Effector memory CD8-positive, alpha-beta T cell (primary cell): ENCODE measurements at places on chromosomes 2 and 18.

DNA sequence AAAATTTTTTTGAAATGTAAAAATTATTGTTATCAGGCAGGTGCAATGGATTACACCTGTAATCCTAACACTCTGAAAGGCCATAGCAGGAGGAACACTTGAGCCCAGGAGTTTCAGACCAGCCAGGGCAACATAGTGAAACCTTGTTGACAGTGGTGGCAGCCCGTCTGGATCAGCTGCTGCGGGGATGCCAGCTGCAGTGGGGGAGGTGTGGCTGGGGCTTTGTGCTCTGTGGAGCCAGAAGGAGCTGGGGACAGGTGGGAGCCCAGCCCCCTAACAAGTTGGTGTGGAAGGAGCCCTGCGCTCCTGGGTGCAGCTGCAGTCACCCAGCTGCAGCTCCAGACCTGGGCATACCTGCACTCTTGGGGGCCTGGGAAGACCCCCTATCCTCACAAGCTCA is 182.4 kb upstream of the MC4R start:
- no peaks in the 10 kb centered on the region for H3K27me3 ChIP-seq
- DNase-seq: no peak
- H3K4me3 ChIP-seq: no peak overlapping the region
- H3K27ac ChIP-seq: no peak overlapping the region
- no peaks in the 10 kb centered on the region for H3K4me1 ChIP-seq

DNA sequence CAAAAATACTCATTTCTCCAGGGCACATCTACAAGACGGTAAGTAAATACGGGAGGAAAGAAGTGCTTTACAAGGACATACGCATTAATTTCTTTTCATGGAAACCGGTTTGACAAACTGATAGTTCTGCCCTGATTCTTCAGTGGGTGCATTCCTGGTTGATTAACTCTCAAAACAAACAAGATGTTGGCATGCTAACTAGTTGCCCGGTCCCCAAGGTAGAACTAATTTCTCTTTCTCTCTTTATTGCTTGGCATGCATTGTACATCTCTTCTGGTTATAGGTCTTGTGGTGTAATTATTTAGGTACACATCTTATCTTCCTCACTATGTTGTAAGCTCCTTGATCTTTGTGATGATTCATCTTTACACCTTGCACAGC is 46.9 kb upstream of the SPATS2L start:
- no peaks in the 10 kb centered on the region for H3K36me3 ChIP-seq
- peaks cover 25% of the 10 kb centered on the region for H3K27me3 ChIP-seq
- no peak for DNase-seq
- H3K4me3 ChIP-seq: no peak overlapping the region

- H3K4me1 ChIP-seq: peaks cover 29% of the 10 kb centered on the region
- peaks cover 7% of the 10 kb centered on the region for H3K36me3 ChIP-seq
- no peak for DNase-seq
- no peak overlapping the region for H3K4me3 ChIP-seq
- no peaks in the 10 kb centered on the region for H3K27me3 ChIP-seq
These were observed 50.8 kb downstream of the PIAS2 start for GRCh38 chr18:46866523-46866922.

- H3K27me3 ChIP-seq: peaks cover 27% of the 10 kb centered on the region
- no peak overlapping the region for H3K4me3 ChIP-seq
- DNase-seq: no peak
- no peaks in the 10 kb centered on the region for H3K4me1 ChIP-seq
- no peak overlapping the region for H3K27ac ChIP-seq
These were observed 88.6 kb upstream of the ZNF532 start for GRCh38 chr18:58776084-58776483.

DNA sequence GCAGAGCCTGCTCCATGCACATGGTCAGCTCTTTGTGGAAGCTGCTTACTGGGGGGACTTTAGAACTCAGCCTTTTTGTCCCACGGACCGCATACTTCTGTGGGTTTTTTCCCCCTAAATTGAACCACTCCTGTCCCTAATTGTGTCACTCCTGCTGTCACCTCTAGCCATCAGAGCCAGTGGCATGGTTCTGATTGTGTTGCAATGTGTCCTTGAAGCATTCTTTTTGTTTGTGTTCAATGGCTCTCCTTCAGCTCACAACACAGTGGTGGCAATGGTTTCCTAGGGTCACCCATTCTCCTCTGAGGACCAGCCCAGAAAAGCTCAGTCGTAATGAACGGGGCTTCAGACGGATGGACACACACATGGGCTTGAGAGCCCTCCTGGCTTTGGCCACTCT is 35.4 kb downstream of the CDCA7 start:
- H3K4me3 ChIP-seq: no peak overlapping the region
- no peaks in the 10 kb centered on the region for H3K36me3 ChIP-seq
- DNase-seq: no peak
- peaks cover 17% of the 10 kb centered on the region for H3K27me3 ChIP-seq

DNA sequence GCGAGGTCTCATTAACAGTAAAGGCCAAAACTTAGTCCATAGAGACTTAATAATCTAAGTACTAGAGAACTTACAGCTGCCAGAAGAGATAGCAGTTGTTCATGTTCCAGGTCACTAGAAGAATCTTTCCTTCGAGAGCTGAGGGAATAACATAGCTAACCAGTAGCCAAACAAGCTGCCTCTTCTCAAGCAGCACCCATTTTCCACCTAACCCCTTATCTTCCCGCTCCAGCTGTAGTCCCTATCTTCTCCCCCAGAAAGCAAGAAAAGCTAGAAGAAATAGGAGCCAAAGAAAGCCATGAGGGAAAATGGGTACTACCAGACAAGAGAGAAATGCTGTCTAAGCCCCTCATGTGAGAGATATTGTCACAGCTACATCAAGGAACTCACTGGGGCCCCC is 24.0 kb downstream of the SULT1C4 start:
- no peak overlapping the region for H3K27ac ChIP-seq
- H3K27me3 ChIP-seq: peaks cover 37% of the 10 kb centered on the region
- no peak overlapping the region for H3K4me3 ChIP-seq
- no peak for DNase-seq
- H3K4me1 ChIP-seq: no peaks in the 10 kb centered on the region
- peaks cover under 1% of the 10 kb centered on the region for H3K36me3 ChIP-seq

DNA sequence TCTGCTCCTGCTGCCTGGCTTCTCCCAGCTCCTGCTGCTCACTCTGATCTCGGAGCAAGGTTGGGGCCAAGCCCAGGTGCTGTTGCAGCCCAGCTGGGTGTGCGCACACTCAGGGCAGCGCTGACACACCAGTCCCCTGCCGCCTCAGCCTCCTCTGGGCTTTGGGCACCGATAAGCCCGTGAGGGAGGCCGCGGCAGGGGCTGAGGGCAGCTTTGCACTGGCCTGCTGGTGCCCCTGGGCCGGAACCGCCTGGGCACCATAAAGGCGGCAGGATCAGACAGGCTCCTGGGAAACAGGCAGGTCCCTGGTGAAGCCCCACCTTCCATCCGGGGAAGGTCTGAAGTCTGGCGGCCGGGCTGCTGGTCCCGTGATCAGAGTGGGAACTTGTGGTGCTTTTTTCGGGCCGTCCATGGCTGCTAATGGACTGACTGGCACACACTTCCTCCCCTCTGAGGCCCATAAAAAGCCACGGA is 14.1 kb upstream of the EML6 start:
- H3K27ac ChIP-seq: no peak overlapping the region
- no peaks in the 10 kb centered on the region for H3K4me1 ChIP-seq

DNA sequence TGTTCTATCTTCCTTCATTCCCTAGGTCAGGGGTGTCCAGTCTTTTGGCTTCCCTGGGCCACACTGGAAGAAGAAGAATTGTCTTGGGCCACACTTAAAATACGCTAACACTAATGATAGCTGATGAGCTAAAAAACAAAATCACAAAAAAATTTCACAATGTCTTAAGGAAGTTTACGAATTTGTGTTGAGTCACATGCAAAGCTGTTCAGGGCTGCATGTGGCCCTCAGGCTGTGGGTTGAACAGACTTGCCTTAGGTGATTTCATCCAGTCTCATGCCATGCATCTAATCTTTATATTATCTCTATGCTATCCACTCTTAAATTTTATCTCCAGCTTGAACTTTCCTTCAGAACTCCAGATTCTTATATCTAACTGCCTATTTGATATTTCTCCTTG is 80.1 kb downstream of the CCDC85A start:
- no peaks in the 10 kb centered on the region for H3K27me3 ChIP-seq
- no peak for DNase-seq
- H3K36me3 ChIP-seq: no peaks in the 10 kb centered on the region
- H3K4me1 ChIP-seq: no peaks in the 10 kb centered on the region
- no peak overlapping the region for H3K4me3 ChIP-seq
- no peak overlapping the region for H3K27ac ChIP-seq
